ENCODE measurements at places on chromosomes 11 and 22.

DNA sequence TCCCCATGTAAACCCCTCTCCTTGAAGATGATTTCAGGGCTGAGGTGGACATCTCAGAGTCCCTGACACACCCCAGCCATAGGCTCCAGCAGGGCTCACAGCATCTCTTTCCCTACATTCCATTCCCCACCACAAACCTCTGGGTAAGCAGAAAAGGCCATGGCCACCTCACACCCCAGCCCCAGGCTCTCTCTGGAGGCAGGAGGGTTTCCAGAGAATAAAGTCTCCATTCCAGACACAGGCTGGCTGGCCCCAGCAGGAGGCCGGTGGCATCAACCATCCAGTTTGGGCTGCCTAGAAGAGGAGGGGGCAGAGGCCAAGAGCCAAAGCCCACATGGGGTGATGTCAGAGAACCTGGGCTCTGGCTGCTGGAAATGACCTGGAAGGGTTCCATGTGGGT is 61.4 kb downstream of the TP53I11 start:
- no peak for DNase-seq

DNA sequence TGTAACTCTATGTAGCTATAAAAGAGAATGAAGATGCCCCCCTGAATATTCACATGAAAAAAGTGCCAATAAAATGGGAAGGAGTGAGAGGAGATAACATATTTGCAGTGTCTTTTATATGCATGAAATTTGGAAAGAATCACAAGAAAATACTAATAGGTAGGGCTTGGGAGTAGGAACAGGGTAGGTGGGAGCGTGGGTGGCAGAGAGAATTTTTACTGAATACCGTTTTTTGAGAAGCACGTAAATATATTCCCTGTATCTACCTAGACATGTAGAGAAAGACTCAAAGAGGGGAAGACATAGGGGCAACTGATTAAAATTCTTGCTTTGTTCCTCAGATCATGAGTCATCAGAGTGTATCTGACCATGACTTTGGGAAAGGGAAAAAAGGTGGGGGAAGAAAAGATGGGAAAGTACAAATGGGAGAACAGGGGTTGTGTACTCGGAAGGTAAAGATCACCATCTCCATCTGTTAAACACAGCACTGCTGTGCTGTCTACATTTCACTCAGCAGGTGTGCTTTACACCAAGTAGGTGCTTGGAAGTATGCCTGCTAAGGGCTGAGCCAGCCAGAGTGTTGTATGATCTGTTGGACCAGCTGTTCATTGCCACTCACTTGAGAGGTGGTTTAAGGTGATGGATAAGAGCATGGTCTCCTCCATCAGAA is 16.0 kb downstream of the PRR5L start:
- no peak for DNase-seq

DNA sequence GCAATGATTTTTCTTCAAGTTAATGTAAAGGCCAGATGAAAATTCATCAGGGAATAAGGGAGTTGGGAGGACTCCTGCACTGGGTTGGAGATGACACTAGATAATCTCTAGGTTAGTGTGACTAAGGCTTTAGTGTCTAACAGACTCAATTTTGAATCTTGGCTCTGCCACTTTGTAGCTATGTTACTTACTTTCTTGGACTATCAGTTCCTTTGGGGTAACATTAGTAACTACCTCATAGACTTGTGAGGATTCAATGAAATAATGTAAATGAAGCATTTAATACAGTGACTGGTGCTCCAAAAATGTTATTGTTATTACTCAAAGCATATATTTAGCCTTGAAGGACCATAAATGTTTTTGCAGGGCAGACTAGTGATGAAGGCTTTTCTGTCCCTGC is 9.6 kb upstream of the CCDC89 start:
- DNase-seq: no peak

- DNase-seq: no peak
These were observed 56.6 kb downstream of the ARHGEF12 start for GRCh38 chr11:120392793-120393192.

GRCh38 chr11:20355221-20356219 is 8.0 kb upstream of the HTATIP2 start:
- peak; percentile 63 for DNase-seq

DNA sequence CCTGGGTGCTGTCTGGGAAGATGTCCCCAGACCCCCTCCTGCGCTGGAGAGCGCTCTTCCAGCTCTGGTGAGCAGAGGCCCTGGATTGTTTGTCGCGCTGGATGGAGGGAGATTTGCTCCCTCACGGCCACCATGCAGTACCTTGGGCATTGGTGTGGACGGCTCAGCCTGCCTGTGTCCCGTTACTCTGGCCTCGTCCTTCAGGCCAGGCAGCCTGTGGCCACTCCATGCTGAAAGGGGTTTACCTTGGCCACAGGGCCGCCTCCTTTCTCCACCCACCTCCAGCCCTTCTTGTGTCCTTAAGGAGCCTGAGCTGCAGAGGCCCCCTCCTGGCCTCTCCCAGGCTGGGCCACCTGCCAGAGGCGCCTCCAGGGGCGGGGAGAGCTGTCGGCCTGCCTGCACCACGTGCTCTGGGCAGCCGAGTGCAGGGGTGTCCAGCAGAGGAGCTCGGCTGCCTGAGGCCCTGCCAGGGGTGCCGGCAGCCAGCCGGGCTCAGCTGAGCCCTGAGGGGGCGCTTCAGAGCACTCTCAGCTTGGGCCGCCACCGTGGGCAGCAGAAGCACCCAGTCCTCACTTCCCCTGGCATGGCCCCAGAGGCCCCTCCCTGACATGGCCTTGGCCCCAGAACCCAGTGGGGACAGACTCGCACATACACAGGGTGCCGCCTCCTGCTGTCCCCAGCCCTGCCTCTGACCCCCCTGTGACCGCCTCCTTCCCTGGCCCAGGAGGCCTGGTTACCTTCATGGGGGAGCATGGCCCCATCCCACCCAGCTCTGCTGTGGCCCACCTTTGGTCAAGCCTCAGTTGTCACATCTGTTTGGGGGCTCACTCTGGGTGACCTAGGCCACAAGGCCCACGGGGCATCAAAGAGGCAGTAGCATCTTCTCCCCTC is 3.4 kb downstream of the CCND1 start:
- DNase-seq: no peak

GRCh38 chr11:92803391-92803790 is 166.1 kb upstream of the MTNR1B start:
- DNase-seq: no peak

DNA sequence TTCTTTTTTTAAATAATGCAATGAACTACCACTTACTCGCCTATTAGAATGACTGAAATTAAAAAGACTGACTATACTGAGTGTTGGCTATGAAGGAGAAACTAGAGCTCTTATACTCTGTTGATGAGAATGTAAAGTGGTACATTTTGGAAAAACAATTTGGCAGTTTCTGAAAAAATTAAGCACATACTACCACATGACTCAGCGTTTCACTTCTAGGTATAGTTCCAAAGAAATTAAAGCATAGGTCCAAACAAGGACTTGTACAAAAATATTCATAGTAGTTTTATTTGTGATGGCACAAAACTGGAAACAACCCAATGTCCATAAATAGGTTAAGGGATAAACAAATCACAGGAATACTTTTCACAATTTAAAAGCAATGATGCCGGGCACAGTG is 22.4 kb upstream of the SLC29A2 start:
- DNase-seq: no peak

DNA sequence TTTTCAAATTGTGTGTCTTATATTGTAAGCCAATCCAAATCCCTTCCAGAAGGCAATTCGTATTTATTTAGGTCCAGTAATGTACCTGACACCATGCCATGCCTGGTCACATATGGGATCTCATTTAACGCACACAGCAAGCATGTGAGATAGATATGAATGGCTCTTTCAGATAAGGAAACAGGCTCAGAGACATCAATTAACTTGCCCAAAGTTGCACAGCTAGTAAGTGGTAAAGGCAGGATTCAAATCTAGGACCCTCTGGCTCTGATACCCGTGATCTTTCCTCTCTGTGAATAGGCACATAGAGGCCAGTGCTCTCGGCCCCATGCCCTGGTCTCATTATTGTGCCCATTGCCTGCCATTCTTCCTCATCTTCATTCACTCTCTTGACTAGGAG is 34.3 kb downstream of the KCNJ4 start:
- DNase-seq: no peak

GRCh38 chr22:41461901-41462300 is 6.6 kb downstream of the PHF5A start:
- DNase-seq: no peak

DNA sequence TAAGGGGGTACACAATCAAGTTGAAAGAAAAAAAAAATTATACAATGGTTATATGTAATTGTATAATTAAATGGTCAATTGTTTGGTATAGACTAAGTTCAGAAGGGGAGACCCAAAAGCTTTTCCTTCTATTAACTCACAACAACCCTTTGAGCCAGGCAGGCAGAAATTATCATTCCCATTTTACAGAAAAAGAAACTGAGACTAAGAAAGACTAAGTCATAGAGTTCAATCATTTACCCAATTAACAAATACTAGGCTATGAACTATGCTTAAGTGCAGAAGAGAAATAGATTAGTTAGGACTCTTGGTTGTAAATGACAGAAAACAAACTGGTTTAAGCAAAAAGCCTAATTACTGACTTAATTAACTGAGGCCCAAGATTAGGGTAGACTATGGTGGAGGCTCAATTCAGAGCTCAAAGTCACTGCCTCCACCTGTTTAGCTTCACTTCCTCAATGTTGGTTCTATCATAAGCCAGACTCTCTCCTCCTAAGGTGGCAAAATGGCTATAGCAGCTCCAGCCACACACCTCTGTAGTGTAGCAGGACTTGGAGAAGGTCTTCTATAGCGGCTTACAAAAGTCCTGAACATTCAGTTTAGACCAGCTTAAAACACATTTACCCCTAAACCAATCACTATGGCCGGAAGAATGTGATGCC is 34.2 kb downstream of the FAM168A start:
- DNase-seq: no peak

DNA sequence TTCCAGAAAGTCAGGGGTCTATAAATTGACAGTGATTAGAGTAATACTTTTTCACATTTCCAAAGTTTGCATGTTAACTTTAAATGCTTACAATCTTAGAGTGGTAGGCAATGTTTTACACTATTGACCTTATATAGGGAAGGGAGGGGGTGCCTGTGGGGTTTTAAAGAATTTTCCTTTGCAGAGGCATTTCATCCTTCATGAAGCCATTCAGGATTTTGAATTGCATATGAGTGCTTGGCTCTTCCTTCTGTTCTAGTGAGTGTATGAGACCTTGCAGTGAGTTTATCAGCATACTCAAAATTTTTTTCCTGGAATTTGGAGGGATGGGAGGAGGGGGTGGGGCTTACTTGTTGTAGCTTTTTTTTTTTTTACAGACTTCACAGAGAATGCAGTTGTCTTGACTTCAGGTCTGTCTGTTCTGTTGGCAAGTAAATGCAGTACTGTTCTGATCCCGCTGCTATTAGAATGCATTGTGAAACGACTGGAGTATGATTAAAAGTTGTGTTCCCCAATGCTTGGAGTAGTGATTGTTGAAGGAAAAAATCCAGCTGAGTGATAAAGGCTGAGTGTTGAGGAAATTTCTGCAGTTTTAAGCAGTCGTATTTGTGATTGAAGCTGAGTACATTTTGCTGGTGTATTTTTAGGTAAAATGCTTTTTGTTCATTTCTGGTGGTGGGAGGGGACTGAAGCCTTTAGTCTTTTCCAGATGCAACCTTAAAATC is 5.3 kb downstream of the MALAT1 start:
- DNase-seq: no peak

DNA sequence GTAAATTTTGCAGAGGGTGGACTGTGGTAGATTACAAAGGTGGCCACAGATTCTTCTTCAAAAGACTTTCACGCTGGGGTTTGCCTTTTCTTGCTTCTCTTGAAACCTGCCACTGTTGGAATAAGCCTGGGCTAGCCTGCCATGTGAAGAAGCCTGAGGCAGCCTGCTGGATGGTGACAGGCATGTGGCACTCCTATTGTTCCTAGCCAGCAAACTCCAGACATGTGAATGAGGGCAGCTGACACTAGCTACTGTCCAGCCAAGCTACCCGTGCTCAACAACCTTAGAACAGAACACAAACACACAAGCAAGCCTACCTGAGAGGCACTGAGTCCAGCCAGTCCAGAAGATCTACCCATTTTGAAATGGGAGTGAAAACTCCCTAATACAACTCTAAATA is 322.7 kb upstream of the LARGE1 start:
- no peak for DNase-seq

DNA sequence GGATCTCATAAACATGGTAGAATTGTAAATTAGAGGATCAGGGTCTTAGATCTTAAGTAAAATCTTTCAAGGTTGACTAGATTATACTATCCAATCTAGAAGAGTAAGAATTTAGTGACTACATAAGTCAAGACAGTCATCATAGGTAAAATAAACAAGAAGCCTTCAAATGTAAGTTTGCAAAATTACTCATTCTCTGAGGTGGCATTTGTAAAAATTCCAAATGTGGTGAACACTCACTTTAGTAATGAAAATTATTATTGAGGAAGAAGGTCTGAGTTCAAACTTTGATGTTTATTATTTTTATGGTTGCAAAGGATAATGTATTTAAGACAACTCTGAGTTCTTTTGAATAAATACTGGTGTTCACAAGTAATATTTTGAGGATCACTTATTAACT is 4.6 kb downstream of the HYLS1 start:
- DNase-seq: no peak

- no peak for DNase-seq
These were observed 12.3 kb downstream of the ARFGAP3 start for GRCh38 chr22:42844756-42845155.

DNA sequence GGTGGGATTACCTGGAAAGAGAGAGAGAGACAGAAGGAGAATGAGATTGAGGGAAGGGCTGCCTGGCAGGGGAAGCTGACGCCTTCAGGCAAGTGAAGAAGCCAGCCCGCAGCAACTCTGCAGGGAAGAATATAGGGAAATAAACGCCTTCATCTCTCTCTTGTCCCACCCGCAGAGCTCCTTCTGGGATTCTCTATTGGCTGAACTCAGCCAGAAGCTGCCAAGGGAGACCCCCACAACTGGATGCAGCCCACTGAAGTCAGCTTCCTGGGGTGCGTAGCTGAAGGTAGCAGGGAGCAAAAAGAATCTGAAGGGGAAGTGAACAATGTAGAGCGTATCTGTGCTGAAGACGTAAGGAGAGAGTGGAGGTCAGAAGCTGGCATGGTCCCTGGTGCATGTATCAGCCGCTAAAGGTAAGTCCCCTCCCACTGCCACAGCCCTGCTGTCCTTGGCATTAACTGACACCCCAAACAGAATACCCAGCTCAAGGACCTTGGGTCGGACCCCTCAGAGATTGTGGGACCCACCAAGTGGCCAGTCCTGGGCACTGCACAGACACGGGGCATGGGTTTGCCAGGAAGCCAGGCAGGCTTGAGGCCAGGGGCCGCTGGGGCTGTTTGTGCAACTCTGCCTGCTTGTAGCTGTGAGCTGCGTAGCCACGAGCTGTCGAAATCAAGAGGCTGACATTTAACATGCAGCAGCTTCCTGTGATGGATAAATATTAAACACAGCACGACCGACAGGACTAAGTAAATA is 469.9 kb downstream of the MN1 start:
- no peak for DNase-seq

DNA sequence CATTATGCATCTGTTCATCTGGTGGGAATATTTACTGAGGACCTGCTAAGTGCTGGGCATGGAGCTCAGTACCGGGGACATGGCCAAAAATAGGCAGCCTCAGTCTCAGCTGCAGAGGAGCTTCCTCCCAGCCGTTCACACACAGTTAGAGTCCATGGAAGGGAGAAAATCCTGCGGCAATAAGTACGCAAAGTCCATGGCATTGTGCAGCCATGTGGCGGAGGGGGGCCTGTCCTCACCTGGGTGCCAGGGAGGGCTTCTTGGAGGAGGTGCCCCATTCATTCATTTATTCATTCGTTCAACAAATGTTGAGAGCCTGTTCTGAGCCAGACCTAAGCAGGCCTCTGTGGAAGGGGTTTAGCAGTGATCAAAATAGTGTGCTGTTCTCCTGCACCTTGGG is 59.3 kb upstream of the ANO1 start:
- DNase-seq: no peak

GRCh38 chr11:131689049-131689925 is 318.9 kb downstream of the NTM start:
- DNase-seq: no peak
